ENCODE measurements at places on chromosomes 12 and 14. TPM values are rescaled to one million over a fixed set of nuclear protein-coding genes. Genes with fewer than 3 reads are reported as not detected.

Gene CLEC2B
- polyA plus RNA-seq: 12.2 TPM

Gene COPS7A
- 135 TPM for polyA plus RNA-seq

Gene RNASE1
- polyA plus RNA-seq: not detected

Gene YY1
- 38.2 TPM for polyA plus RNA-seq

Gene ZCRB1
- polyA plus RNA-seq: 134 TPM

Gene MGST1
- 1,023 TPM for polyA plus RNA-seq

Gene POTEG
- polyA plus RNA-seq: not detected

Gene TSFM
- 36.1 TPM for polyA plus RNA-seq

Gene TDG
- polyA plus RNA-seq: 25.5 TPM

Gene B4GALNT1
- polyA plus RNA-seq: 5.4 TPM

Gene RNASE7
- polyA plus RNA-seq: not detected

Gene DDIT3
- polyA plus RNA-seq: 42.5 TPM

Gene C14orf39
- polyA plus RNA-seq: not detected

Gene COX8C
- polyA plus RNA-seq: not detected

Gene PIK3C2G
- polyA plus RNA-seq: not detected

Gene CCDC175
- polyA plus RNA-seq: not detected

Gene FGF23
- not detected for polyA plus RNA-seq

Gene CLEC2A
- not detected for polyA plus RNA-seq

Gene KLHDC1
- 4.1 TPM for polyA plus RNA-seq

Gene NRL
- polyA plus RNA-seq: 0.56 TPM

Gene SCNN1A
- 0.59 TPM for polyA plus RNA-seq

Gene RPL10L
- not detected for polyA plus RNA-seq

Gene KRT77
- polyA plus RNA-seq: not detected

Gene DPF3
- 6.8 TPM for polyA plus RNA-seq

Gene ZFHX2
- polyA plus RNA-seq: 0.14 TPM

Gene LYZ
- polyA plus RNA-seq: not detected

Gene RD3L
- polyA plus RNA-seq: not detected

Gene CNTN1
- 0.38 TPM for polyA plus RNA-seq

Gene UBR7
- polyA plus RNA-seq: 23.8 TPM

Gene ARG2
- 5.8 TPM for polyA plus RNA-seq

Gene CLEC4C
- polyA plus RNA-seq: not detected

Gene CALM1
- polyA plus RNA-seq: 782 TPM

Gene SIX1
- 12.6 TPM for polyA plus RNA-seq

Gene GZMH
- not detected for polyA plus RNA-seq

Gene CLEC6A
- not detected for polyA plus RNA-seq

Gene HCAR1
- polyA plus RNA-seq: not detected

Gene ACACB
- 0.68 TPM for polyA plus RNA-seq

Gene FAM161B
- polyA plus RNA-seq: 4.5 TPM

Gene SLC38A4
- 0.57 TPM for polyA plus RNA-seq

Gene CELA1
- not detected for polyA plus RNA-seq

Gene GALNT8
- not detected for polyA plus RNA-seq

Gene IL31
- polyA plus RNA-seq: not detected

Gene OVCH1
- not detected for polyA plus RNA-seq

Gene FOXN4
- not detected for polyA plus RNA-seq

Gene ART4
- not detected for polyA plus RNA-seq

Gene CS
- polyA plus RNA-seq: 76.2 TPM

Gene SELPLG
- 6.2 TPM for polyA plus RNA-seq

Gene RDH16
- not detected for polyA plus RNA-seq

Gene PTCSC3
- not detected for polyA plus RNA-seq

Gene C12orf54
- not detected for polyA plus RNA-seq

Gene NDUFB1
- 321 TPM for polyA plus RNA-seq

Gene SYT1
- 1.7 TPM for polyA plus RNA-seq

Gene PTPRQ
- 0.18 TPM for polyA plus RNA-seq

Gene BEST3
- polyA plus RNA-seq: not detected

Gene SLC6A12
- not detected for polyA plus RNA-seq

Gene GPN3
- 43.5 TPM for polyA plus RNA-seq

Gene HCAR2
- not detected for polyA plus RNA-seq

Gene STAT6
- 70.7 TPM for polyA plus RNA-seq

Measured in GM23248 (cell line).